ENCODE measurements at places on chromosomes 1 and 21. TPM values are rescaled to one million over a fixed set of nuclear protein-coding genes. Genes with fewer than 3 reads are reported as not detected.
A peak's percentile ranks its signal among the peaks of the same experiment; 100 is the strongest.

Gene WDR64
- 0.58 TPM for total RNA-seq

Gene AGT
- total RNA-seq = not detected

Gene SPATA21
- not detected for total RNA-seq

DNA sequence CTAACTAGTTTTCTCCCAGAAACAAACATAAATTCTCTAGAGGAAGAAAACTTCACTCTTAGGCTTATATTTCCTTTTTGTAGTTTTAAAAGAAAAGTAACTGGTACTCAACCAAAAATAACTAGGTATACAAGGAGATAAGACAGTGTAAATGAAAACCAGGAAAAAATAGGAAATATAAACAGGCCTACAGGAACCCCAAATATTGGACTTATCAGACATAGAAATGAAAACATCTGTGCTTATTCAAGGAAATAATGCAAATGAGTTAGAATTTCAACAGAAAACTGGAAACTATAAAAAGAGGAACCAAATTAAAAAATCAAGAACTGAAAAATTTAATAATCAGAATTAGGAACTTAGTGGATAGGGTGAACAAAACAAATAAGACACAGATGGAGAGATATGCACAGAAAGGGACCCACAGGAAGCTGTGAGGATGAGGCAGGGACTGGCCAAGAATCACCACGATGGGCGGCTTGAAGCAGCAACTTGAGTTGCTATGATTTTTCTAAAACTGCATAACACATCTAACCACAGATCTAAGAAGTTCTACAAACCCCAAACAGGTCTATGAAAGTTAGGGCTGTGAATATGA, 67.5 kb upstream of the ACTRT2 start:
- no peaks in the 10 kb centered on the region for H3K27me3 ChIP-seq
- no peak for DNase-seq
- H3K36me3 ChIP-seq = peaks cover 17% of the 10 kb centered on the region
- H3K4me1 ChIP-seq = peaks cover 70% of the 10 kb centered on the region
- H3K4me3 ChIP-seq = peak overlapping the region; percentile 54

DNA sequence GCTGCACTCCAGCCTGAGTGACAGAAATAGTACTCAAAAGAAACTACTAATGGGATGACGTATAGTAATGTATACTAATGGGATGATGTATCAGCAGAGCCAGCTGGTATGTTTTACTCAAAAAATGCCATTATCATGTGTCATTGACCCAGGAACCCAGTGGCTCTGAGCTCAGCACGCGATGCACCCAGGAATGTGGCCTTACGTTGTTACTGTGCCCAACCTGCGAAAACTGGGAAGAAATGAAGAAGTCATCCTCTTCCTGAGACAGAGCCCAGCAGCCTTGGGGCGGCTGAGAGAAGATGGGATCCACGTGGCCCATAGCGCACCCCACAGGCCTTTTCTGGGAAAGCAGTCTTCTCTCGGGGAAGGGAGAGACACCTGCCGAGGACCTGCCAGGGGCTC, 8.8 kb downstream of the UBE2J2 start:
- H3K4me3 ChIP-seq = no peak overlapping the region
- H3K36me3 ChIP-seq = peaks cover 57% of the 10 kb centered on the region
- no peaks in the 10 kb centered on the region for H3K27me3 ChIP-seq
- peaks cover 16% of the 10 kb centered on the region for H3K4me1 ChIP-seq
- DNase-seq = no peak

GRCh38 chr1:21665711-21666575, 3.2 kb downstream of the RAP1GAP start:
- DNase-seq = no peak
- peaks cover 24% of the 10 kb centered on the region for H3K4me1 ChIP-seq
- H3K27ac ChIP-seq = no peak overlapping the region
- peaks cover 49% of the 10 kb centered on the region for H3K27me3 ChIP-seq
- H3K36me3 ChIP-seq = no peaks in the 10 kb centered on the region
- no peak overlapping the region for H3K4me3 ChIP-seq

- DNase-seq = no peak
- no peaks in the 10 kb centered on the region for H3K4me1 ChIP-seq
- no peak overlapping the region for H3K4me3 ChIP-seq
- peaks cover 25% of the 10 kb centered on the region for H3K27me3 ChIP-seq
Observed at GRCh38 chr1:7171574-7171973, 386.3 kb downstream of the CAMTA1 start.

DNA sequence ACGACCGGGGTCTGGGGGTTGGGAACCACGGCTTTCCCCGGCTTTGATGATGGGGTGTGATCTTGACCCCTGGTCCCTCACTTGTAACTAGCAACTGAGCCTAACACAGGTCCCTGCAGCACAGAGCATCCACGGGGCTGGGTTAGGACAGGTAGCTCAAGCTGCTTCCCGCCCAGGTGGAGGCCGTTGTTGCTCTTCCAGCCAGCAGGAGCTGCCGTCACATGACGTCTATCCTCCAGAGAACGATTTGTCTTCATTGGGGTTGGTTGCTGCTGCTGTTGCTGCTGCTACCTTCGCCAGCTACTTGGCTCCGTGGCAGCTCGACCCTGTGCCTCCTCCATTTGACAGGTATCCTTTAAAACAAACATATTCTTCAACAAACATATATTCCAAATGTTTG, 74.3 kb upstream of the ADAR start:
- no peak for DNase-seq
- no peak overlapping the region for H3K27ac ChIP-seq
- H3K36me3 ChIP-seq = no peaks in the 10 kb centered on the region
- no peak overlapping the region for H3K4me3 ChIP-seq

GRCh38 chr21:27759091-27759659, 792.3 kb upstream of the ADAMTS5 start:
- H3K27ac ChIP-seq = no peak overlapping the region
- H3K36me3 ChIP-seq = no peaks in the 10 kb centered on the region
- H3K27me3 ChIP-seq = no peaks in the 10 kb centered on the region
- DNase-seq = no peak
- H3K4me1 ChIP-seq = no peaks in the 10 kb centered on the region

Measured in activated B cell treated with CpG ODN at 0.5 μM for 24 hours (primary cell).